Activated naive CD8-positive, alpha-beta T cell treated with anti-CD3 and anti-CD28 coated beads for 36 hours (primary cell): ENCODE measurements at places on chromosomes 6 and 20. TPM values are rescaled to one million over a fixed set of nuclear protein-coding genes. Genes with fewer than 3 reads are reported as not detected.
A peak's percentile ranks its signal among the peaks of the same experiment; 100 is the strongest.

- H3K4me1 ChIP-seq, result peaks cover 36% of the 10 kb centered on the region
- H3K36me3 ChIP-seq, result peaks cover 41% of the 10 kb centered on the region
- no peak overlapping the region for H3K4me3 ChIP-seq
These were observed 4.3 kb downstream of the PSMA7 start for GRCh38 chr20:62138912-62139311.

C20orf202 gene
- not detected for total RNA-seq

MUC22 gene
- total RNA-seq, result not detected

DNA sequence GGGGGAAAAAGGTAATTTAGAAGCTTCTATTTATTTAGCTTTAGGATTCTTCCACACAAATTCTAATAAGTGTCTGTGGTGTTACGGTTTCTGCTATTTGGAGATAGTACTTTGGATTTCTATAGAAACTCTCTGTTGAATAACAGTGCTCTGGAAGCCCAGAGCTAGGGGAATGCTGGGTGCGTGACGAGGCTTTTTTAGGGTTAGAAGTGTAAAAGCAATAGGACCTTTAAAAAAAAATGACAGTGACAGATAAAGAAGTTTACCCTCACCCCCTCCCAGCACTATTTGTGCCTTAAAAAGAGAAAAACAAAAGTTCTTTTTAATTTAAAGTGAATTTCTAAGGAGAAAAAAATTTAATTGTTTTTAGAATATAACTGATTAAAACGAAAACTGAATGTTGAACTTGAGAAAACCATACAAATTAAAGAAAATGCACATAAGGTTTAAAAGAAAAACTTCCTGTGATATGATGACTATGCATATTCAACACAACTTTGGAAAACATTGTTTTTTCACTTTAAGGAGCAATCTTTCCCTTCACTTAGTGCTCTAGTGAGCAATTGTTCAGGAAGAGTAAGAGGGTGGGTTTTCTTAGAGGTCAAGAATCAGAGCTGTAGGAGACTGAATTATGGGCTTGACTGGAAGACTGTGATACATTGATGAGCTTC is 89.6 kb upstream of the RIPOR2 start:
- peak overlapping the region; percentile 63 for H3K4me3 ChIP-seq
- H3K27ac ChIP-seq, result peak overlapping the region; percentile 84
- no peaks in the 10 kb centered on the region for H3K36me3 ChIP-seq
- H3K27me3 ChIP-seq, result no peaks in the 10 kb centered on the region
- H3K4me1 ChIP-seq, result peaks cover 43% of the 10 kb centered on the region
